Fibroblast of skin of back (primary cell): ENCODE measurements at places on chromosomes 11 and 22.

DNA sequence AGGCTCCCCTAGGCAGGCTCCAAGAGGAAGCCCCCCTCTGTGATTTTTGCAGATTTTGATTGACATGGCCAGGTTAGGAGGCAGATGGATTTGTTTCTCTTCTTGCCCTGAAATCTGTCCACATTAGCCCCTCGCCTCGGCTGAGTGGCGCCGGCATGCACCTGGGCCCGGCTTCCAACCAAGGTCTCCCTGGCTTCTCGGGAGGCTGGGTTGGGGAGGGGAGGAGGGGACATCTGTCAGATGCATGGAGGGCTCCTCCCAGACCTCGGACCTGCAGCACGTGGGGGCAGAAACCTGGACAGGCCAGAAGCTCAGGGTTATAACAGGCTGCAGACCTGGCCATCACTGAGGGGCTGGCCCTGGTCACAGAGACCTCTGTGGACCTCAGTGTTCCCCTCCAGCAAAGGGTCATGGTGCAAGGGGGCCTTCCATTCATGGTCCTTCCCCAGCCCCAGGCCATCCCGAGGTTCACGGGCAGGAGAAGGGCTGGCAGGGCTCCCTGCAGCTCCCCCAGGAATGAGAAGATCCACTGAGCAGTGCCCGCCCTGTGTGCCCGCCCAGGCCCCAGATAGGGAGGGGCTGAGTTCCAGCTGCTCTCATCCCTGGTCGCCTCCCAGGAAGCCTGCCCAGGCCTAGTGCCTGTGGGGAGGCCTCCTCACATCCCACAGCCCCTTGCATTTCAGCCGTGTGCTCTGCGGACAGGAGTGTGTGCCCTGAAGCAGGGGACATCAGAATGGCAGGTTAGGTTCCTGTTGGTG is 747.8 kb downstream of the BRD1 start:
- DNase-seq, result no peak

- DNase-seq, result no peak
These were observed 435.3 kb downstream of the SOX6 start for GRCh38 chr11:15920856-15921629.

- DNase-seq, result no peak
These were observed 35.0 kb upstream of the PPARA start for GRCh38 chr22:46115388-46115678.

DNA sequence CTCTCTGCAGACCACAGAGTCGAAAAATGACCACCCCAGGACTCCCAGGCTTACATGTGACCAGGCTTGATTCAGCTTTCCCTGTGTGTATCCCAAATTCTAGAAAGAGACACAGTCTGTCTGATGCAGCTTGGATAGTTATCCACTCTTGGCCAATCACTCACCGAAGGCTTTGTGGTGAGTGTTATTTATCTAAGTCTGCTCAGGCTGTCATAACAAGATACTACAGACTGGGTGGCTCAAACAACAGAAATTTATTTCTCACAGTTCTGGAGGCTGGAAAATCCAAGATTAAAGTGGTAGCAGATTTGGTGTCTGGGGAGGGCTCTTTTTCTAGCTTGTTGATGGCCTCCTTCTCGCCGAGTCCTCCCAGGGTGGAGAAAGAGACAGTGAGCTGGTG is 63.2 kb downstream of the ZBTB16 start:
- DNase-seq, result no peak

DNA sequence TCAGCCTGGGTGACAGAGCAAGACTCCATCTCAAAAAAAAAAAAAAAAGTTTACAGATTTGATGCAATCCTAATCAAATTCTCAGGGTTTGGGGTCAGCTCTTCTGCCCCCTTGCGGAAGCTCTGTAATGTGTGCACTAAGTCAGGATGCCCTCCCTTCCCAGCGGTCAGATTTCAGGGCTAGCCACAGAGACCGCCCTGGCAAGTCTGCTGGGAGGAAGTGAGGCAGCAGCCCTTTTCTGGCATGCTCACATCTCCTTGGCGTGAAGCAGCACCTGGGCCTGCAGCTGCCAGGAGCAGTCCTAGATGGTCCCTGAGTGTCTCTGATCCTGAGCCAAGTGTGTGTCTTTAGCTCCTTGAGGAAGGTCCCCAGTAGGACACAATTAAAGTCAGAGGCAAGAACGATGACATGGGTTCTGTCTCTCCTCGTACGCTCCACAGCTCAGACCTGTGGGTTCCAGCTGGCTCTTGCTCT is 10.9 kb upstream of the APOBEC3C start:
- DNase-seq, result peak; percentile 85

DNA sequence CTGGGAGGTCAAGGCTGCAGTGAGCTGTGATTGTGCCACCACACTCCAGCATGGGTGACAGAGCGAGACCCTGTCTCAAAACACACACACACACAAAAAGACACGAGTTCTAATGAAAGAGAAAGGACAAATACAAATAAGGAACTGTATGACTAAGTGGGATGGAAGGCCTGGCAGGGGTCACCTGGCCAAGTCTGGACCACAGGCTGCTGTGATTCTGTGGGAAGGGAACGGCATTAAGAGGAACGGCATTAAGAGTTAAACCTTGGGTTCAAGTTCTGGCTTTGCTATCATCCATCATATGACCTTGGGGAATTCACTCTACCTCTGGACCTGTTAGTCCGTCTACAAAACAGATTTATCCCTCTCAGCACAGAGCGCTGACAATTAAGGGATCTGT is 47.7 kb downstream of the LRFN4 start:
- DNase-seq, result no peak

- DNase-seq, result peak; percentile 49
These were observed 27.0 kb downstream of the P4HA3 start for GRCh38 chr11:74284466-74284865.

GRCh38 chr11:36131721-36132397 is 157.4 kb downstream of the COMMD9 start:
- DNase-seq, result peak; percentile 39

DNA sequence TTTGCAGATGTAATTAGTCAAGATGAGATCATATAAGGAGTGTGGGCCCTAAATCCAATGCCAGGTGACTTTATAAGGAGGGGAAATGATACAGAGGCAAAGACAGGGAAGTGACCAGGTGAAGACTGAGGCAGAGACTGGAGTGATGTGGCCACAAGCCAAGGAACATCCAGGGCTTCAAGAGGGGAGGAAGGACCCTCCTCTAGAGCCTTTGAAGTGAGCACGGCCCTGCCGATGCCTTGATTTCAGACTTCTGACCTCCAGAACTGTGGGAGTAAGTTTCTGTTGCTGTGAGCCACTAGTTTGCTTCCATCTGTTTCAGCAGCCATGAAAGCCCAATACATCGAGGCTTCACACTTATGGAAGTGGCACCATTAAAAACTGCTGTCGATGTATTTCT is 78.7 kb downstream of the SHANK2 start:
- DNase-seq, result no peak

DNA sequence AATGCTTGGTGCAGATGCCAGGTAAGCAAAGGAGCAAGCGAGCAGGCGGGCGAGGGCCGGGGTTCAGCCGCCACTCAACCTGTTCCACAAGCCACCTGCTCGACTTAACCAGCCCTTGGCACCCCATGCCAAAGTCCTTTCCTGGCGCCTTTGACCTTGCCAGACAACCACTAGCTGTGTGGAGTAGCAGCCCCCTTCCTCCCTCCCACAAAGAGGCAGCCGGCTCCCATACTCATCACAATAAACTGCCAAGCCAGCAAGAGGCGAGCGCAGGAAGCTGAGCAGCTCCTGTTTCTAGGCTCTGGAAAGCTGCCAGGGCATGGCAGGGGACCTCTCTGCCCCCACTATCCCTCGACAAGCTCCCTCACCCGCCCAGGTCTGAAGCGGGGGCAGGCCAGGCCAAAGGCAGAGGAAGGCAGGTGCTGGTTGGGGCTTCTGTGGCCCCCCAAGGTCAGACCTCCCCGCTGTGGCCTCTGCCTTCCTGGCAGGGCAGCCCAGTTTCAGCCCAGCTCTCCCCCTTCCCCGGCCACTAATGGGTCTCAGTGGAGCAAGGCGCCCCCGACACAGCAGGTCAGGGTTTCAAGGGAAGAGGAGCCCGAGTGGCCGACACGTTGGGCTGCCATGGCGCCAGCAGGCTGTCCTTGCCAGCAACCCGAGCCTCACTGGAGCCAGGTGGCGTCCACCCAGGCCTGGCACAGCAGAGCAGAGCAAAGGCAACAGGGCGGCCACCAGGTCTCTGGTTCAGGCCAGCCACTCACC is 15.3 kb downstream of the MACROD1 start:
- no peak for DNase-seq

- peak; percentile 70 for DNase-seq
These were observed at the start of gene C1QTNF5 for GRCh38 chr11:119340335-119341221. Gene C1QTNF5, minus strand, starts transcription at chr11:119340883. Its CDS starts 486 bp downstream, at chr11:119340397.
